SK-N-DZ (cell line): ENCODE measurements at places on chromosomes 1 and 21.

DNA sequence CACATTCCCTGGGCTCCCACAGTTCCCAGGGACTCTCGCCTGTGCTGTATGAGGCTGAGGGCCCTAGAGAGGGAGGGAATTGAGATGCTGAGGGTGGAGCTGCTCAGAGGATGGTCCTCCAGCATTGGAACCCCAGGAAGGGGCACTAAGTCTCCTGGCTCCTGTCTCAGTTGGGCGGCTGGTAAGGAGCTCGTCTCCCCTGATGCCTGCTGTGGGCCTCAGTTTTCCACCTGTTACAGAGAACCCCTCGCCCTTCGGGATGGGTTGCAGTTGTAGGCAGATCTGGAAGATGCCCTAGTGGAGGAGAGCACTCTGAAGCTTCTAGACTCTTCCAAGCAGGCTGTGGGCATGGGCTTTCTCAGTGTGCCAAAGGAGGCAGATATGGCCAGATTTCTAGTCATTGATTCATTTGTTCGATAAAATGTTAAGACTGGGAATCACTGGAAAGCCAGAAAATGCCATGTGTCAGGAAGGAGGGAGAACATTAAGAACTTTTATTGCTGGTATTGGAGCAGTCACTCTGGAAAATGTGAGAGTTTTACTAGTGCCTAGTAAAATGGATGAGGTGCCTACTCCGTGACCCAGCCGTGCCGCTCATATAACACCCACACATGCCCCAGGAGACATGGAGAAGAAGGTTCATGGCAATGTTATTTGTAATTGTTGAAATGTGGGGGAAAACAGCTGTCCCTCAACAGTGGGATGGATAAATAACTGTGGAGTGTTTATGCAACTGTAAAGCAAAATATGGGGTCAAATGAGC is 828 bp upstream of the MYBPH start:
- DNase-seq: no peak

DNA sequence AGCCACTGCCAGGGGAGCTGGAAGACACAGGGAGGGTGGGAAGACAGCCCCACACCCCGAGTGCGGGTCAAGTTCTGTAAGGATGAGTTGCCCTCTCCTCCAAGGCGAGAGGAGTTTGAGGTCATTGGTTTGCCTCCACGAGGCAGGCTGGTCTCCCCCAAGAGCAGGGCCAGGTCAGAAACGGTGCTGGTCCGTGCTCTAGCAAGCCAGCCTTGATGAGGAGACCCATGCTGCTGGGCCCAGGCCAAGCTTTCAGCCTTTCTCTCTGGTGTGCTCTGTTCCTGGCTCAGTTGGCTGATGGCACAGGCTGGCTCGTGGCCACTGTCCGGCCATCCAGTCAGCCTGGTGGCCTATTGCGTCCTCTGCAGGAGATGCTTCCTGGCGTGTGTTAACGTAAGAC is 12.0 kb upstream of the PCBP3 start:
- no peak for DNase-seq

- no peak for DNase-seq
Measured at GRCh38 chr1:41468122-41468762, 16.2 kb downstream of the EDN2 start.

GRCh38 chr1:99384021-99384420 is 119.7 kb downstream of the PLPPR4 start:
- no peak for DNase-seq

DNA sequence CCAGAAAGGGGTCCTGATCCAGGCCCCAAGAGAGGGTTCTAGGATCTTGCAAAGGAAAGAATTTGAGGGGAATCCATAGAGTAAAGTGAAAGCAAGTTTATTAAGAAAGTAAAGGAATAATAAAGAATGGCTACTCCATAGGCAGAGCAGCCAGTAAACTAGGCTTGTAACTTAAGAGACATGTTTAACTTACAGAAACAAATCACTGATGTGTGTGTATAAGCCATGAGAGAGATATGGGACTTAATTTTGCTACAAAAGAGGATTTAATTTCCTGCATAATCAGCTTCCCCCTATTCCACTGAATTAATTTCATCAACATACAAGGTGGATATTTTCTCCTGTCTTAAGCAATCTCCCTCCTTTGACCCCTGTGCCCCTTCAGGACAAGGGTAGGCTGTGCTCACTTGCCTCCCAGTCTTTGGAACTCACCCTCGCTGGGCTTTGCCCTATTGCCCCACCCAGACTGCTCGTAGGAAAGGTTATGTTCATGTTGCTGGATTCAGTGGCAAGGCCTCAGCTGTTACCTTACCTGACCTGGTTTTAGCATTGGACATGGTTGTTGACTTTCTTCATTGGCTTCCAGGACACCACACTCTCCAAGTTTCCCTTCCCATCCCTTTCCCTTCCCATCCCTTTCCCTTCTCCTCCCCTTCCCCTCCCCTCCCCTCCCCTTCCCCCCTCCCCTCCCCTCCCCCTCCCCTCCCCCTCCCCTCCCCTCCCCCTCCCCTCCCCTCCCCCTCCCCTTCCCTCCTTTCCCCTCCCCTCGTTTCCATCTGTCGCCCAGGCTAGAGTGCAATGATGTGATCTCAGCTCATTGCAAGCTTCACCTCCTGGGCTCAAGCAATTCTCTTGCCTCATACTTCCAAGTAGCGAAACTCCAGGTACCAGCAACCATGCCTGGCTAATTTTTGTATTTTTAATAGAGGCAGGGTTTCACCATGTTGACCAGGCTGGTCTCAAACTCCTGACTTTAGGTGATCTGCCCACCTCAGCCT is 44.6 kb downstream of the TBCE start:
- no peak for DNase-seq

- DNase-seq: no peak
Measured at GRCh38 chr1:8822373-8823294, 5.2 kb upstream of the RERE start.

GRCh38 chr1:145714524-145715111 is 4.7 kb upstream of the CD160 start:
- DNase-seq: no peak

GRCh38 chr1:150311762-150312161 is 9.6 kb upstream of the PRPF3 start:
- DNase-seq: no peak

GRCh38 chr21:14040386-14040785 is 170.4 kb downstream of the LIPI start:
- DNase-seq: no peak

DNA sequence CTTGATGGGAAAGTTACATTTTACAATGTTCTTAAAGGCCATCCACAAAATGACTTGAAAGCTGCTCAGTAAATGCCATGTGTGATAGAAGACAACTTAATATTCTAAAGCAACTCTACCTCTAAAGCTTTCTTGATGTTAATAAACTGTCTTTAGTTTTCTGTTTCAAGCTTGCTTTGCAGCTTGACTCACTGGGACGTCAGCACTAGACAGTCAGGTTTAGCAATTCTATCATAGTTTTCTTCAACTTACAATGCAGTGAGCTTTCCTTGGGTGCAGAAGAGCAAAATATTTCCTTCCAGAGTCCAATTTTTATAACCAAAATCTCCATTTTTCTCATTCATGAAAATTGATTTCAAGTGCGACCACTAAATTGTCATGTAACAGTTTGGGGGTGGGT is 273.1 kb downstream of the NTNG1 start:
- DNase-seq: no peak

DNA sequence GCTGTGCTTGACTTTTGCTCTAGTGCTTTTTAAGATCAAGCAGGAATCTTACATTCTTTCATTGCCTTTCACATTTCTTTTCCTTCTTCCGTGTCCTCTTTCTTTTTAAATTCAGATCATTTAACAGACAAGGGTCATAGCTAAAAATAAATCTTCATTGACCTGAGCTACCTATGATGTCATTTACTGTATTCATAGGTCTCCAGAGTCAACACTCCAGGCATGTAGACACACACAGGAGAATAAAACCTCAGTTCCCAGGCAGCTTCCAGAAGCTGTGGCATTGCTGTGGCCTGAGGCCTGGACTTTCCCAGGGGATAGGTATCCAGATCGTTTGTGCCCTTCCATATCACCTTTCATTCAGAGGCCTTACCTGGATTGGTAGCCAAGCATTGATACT is 38.5 kb upstream of the ENAH start:
- no peak for DNase-seq

DNA sequence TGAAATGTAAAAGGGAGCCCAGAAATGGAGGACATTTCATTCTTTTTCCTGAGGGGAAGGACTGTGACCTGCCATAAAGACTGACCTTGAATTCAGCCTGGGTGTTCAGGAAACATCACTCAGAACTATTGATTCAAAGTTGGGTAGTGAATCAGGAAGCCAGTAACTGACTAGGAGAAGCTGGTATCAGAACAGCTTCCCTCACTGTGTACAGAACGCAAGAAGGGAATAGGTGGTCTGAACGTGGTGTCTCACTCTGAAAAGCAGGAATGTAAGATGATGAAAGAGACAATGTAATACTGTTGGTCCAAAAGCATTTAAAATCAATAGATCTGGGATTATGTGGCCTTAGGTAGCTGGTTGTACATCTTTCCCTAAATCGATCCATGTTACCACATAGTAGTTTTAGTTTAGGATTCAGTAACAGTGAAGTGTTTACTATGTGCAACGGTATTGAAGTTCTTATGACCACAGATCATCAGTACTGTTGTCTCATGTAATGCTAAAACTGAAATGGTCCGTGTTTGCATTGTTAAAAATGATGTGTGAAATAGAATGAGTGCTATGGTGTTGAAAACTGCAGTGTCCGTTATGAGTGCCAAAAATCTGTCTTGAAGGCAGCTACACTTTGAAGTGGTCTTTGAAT is 2.9 kb downstream of the RGS2 start:
- no peak for DNase-seq

- DNase-seq: no peak
Measured at GRCh38 chr1:89166705-89167104, 9.1 kb downstream of the GBP7 start.

- DNase-seq: no peak
Measured at GRCh38 chr1:112991402-112992120, 35.6 kb upstream of the SLC16A1 start.

GRCh38 chr1:94796266-94796665 is 23.9 kb upstream of the SLC44A3 start:
- no peak for DNase-seq

DNA sequence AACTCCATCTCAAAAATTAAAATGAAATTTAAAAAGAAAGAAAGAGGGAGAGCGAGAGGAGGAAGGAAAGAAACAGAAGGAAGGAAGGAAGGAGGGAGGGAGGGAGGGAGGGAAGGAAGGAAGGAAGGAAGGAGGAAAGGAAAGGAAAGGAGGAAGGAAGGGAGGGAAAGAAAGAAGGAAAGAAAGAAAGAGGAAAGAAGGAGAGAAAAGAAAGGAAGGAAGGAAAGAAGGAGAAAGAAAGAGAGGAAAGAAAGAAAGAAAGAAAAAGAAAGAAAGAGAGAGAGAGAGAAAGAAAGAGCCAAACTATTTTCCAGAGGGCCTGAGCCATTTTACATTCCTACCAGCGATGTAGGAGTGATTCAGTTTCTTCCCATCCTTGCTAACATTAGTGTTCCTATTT is 364.0 kb downstream of the RGS7 start:
- DNase-seq: no peak

DNA sequence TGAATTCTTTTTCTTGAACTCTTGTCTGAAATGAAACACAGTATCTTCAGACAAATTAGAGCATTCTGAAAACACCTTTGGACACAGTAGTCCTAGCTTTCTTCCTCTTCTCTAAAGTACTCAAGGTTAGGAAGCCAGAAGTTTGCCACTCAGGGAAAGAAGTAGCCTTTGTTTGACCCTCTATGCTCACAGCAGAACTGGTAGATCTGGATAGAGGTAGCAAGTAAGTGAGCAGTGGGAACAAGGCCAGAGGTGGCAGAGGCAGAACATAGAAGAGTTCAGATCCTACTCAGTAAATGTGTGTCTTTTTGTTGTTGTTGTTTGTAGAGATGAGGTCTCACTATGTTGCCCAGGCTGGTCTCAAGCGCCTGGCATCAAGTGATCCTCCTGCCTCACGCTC is 7.4 kb upstream of the PIGR start:
- no peak for DNase-seq

DNA sequence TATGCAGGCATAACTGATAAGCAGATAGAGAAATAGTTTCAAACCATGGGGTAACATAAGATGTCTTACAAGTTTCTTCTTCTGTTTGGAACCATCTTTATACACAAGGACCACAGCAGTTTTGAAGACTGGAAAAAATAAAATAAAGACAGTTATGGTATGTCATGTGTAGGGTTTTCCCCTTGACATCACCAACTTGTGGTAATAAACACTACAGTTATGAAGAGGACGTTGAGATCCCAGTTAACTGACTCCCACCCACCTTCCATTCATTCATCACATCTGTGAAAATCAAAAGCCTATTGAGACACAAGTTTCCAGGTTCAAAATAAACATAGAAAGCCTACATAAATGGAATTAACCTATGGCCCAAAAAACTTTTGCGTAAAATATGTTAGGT is 92.5 kb upstream of the KRTAP19-8 start:
- DNase-seq: no peak

DNA sequence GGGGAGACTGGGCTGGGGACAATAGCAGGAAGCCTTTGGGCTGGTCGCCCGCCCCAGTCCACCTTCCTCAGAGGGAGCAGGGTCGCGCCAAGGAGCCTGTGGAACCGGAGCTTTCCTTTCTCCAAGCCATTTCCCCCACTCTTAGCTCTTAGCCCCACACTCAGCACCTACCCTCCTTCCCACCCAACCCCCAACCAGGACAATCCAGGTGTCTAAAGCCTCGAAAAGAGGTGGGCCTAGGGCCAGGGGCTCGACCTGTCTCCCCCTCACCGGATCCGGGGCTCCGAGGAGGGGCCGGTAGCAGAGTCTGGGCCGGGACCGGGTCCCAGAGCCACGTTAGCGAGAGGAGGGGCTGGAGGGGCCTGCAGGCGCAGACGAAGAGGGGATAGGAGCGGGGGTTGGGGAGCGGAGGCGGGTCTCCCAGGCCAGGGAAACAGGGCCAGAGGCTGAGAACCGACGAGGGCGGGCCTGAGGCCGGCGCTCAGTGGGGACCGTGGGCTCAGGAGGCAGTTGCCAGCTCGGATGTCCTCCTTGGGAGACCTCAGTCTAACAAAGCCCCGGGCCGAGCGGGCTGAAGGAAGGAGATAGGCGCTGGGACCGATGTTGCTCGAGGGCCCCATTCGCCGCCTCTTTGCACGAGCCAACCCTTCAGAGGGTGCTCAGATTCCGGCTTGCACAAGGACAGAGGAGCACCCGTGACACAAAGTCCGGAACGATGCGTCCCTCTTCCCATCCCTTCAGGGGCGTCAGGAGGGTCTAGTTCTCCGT is 943 bp downstream of the SEMA6C start:
- peak; percentile 37 for DNase-seq

- DNase-seq: no peak
Measured at GRCh38 chr1:113802367-113803007, 9.8 kb downstream of the RSBN1 start.

DNA sequence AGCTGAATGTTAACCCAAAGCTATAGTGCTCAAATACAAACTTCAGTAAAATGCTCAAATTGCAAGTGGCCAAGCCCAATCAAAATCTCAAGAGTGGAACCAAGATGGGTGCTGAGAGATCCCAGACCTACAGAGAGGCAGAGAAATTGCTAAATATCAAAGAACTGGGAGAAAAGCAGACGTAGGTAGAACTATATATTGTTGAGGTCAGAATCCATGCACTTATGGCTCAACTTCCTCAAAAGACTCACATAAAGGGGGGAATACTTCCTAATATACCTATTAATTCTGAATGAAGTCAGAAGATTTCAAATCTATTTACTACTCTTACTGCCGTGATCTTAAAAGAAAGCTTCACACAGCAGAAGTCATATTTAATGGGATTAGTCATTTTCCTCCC is 65.2 kb downstream of the PUM1 start:
- no peak for DNase-seq
